Effector memory CD8-positive, alpha-beta T cell (primary cell): ENCODE measurements at places on chromosomes 2 and 18.

GRCh38 chr2:167790781-167791450 lies 456.5 kb downstream of the STK39 start:
- DNase-seq: no peak

DNA sequence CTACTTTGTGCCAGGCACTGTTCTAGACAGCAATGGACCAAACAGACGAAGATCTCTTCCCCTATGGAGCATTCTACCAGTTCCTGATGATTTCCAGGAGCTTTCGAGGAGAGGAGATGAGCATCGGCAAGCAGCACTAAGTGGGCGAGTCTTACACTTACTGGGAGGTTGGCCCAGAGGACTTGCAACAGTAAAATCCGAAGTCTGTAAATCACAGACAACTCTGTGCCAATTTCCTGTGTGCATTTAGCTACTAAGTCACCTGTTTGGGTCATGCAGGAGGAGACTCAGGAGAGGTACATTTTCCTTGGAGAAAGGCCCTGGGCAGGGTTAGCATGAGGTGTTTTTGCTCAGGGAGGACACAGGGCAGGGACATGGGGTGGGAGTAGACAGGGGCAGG lies 58.9 kb downstream of the TRPM8 start:
- no peak for DNase-seq

- DNase-seq: no peak
Measured at GRCh38 chr2:107419191-107419590, 407.5 kb upstream of the RGPD4 start.

DNA sequence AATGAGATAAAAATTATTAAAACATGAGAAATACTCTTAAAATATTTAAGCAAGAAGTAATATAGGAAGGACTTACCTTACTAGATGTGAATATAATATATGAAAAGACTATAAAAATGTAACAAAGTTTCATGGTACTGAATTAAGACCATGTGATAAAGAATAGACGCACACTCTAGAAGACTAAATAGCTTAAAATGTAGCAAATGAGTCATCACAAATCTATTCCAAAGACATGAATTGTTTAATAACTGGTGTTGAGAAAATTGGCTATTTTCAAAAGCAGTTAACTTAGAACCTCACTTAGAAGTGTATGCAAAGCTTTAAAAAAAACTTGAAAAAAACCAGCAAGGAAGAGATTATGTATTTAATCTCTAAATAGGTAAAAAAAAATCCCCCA lies 64.1 kb downstream of the POLE4 start:
- DNase-seq: no peak

DNA sequence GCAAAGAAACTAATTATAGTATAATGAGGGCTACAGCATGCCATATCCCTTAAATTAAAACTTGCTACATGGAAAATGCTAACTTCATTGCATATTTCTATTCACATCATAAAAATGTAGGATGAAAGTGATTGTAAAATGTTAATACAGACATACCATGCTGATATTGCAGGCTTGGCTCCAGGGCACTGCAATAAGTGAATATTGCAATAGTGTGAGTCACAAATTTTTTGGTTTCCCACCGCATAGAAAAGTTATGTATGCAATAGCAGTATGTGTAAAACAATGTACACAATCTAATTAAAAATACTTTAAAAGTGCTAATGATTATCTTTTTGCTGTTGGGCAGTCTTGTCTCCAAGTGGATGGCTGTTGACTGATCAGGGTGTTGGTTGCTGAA lies 162.1 kb downstream of the CD8B2 start:
- DNase-seq: no peak

DNA sequence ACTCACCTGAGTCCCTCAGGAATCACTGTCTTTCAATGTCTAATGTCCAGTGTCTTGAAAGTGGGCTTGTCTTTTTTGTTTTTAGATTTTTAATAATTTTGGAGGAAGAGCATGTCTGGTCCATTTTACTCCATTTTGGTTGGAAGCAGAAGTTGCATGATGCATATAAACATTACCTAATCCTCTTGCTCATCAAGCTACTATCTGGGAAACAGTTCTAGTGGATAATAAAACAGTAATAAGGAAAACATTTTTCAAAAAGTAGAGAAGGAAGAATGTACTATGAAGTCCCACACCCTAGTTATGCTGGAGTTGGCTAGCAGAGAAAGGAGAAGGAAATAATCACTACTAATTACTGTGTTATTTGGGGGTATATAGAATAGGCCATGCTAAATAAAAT lies 263.7 kb downstream of the ETAA1 start:
- DNase-seq: no peak
